NCI-H2081 treated with DMSO at 0.1 percent for 48 hours (cell line): ENCODE measurements at places on chromosomes 16 and 17.

DNA sequence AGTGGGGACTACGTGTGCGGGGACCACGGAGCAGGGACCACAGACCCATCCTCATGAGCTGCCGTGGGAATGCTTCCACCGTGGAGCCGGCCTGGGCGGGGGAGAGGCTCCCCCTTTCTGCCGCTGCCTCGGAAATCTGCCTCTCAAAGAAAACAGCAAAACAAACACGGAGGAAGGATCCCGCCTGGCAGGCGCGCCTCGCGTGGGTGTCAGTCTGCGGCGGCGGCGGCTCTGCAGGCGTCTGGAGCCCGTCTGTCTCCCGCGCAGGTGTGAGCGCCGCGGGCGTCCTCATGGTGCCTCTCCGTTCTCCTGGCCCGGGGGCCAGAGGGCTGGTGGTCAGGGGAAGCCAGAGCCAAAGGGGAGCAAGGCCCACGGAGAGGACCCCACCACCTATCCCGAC lies 27.5 kb downstream of the GSE1 start:
- no peak for DNase-seq

- no peak for DNase-seq
These were observed 3.8 kb upstream of the METRN start for GRCh38 chr16:711084-711483.

DNA sequence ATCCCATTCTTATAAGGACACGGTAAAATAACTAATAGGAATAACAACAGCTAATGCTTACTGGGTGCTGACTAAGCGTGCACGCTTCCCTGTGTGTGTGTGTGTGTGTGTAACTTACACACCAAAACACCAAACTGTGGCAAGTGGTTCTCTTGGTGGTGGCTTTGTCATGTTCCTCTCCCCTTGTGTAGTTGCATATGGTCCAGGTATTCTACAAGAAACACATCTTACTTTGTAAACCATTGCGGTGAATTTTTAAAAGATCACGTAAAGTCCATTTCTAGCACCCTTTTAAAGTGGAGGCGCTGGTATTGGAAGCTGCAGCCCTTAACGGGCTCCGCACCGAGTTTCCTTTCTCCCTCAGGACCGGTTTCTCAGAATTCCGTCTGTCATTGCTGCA lies 221.0 kb upstream of the FOXF1 start:
- no peak for DNase-seq

DNA sequence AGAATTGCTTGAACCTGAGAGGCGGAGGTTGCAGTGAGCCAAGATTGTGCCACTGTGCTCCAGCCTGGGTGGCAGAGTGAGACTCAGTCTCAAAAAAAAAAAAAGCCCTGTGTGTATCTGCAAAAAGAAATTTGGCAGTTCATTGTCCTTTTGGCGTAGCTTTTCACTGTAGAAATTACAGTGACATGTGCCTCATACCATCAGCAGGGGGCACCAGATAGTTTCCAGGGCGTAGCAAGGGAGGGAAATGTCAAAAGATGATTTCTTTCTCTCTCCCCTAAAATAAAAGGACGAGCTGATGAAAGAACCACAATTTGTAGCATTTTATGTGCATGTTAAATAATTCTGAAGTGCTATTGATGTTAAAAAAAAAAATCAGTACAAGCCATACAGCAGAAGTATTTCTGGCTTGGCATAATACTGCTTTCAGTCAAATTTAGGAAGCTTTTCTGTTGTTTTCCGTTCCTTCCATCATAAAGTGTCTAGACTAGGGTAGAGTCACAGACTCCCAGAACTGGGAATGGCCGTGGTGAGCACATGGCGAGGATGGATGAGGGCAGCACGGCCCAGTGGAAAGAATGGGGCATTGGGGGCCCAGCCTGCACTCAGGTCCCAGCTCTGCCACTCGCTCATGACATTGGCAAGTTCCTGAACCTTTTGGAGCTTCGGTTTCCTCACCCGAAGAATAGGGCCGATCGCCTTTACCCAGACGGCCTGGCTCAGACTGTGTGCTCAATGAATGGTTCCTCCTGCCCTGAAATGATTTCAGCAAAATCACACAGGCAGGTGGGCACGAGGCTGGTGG lies 59.8 kb upstream of the RPH3AL start:
- DNase-seq: no peak

GRCh38 chr16:50021544-50021943 lies 3.5 kb upstream of the CNEP1R1 start:
- no peak for DNase-seq

DNA sequence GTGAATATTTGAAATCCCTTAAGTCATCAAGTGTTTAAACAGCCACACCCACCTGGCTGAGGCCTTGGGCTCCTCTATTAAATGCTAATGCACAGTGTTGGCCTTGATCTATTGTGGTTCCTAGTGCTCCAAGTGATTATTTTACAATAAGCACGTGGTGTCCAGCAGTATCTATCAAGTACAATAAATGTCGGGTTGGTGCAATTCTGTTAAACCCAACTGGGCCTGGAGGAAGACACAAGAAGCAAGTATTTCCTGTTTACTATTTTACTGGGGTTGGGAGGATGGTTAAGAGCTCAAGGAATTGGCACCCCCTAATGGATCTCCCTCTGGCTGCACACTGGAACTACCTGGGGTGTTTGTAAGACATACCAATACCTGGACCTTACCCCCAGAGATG lies 72.1 kb upstream of the HNF1B start:
- no peak for DNase-seq

DNA sequence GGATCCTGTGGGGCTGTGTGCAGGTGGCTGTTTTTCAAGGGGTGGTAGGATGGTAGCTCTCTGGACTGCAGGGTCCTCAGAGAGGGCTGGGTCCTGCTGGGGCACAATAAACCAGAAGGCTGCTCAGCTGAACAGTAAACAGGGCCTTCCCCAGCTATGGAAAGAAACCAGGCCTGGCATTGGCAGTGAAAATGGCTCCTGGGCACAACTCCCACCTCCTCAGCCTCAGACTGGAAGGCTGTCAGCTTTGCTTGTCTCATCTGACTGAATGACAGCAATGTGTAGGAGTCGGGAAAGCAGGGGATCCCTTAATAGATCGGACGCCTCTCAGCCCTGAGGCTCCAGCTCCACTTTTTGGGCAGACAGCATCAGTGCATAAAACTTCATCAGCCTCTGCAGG lies 59.8 kb upstream of the NLRP1 start:
- no peak for DNase-seq

DNA sequence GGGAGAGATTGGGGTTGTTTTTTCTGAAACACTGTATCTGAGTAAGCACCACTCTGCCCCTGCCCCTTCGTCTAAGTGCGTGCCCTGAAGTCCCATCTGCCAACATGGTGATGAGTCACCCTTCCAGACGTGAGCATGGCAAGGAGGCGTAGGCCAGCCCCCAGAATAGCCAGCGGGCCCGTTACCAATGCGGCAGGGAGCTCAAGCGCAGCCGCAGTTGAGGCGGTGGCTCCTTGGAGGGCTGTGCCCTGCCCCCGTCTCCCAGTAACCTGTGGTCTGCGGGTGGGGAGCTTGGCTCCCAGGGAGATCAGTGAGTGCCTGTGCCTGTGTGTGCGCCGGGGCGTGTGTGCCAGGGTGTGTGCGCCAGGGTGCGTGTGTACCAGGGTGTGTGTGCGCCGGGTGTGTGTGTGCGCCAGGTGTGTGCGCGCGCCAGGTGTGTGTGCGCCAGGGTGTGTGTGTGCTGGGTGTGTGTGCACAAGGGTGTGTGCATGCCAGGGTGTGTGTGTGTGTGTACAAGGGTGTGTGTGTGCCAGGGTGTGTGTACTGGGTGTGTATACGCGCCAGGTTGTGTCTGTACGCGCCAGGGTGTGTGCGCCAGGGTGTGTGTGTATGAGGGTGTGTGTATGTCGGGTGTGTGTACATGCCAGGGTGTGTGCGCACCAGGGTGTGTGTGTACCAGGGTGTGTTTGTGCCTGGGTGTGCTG lies 98.6 kb upstream of the CHMP6 start:
- DNase-seq: no peak

DNA sequence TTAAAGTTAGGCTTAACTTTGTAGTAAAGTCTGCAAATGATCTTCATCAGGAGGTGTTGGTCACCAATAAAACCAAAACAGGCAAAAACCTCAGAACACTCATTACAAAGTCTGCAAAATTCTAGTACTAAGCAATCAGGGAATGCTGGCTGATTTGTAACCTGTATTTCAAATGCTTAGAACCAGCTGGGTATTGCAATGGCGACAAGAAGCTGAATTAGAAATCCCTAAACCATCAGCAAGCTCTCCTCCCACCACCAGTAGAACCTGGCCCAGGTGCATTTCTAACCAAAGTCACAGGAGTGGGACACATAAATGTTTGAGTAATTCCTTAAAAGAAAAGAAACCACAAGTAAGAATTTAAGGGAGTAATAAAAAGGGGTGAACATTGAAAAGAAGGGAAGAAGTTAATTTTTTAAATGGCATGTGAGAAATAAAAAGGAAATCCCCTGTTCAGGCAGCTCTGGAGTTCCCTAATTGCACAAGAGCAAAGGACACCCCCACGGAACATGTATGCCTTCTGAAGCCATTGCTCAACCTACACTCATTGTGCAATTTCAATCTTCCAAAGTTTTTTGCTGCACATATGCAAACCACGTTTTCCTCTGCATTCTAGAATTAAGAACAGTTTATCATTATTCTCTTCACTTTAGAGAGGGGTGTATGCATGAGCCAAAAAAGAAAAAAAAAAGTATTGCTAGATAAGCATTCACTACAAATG lies 102.9 kb downstream of the HIC1 start:
- DNase-seq: no peak

DNA sequence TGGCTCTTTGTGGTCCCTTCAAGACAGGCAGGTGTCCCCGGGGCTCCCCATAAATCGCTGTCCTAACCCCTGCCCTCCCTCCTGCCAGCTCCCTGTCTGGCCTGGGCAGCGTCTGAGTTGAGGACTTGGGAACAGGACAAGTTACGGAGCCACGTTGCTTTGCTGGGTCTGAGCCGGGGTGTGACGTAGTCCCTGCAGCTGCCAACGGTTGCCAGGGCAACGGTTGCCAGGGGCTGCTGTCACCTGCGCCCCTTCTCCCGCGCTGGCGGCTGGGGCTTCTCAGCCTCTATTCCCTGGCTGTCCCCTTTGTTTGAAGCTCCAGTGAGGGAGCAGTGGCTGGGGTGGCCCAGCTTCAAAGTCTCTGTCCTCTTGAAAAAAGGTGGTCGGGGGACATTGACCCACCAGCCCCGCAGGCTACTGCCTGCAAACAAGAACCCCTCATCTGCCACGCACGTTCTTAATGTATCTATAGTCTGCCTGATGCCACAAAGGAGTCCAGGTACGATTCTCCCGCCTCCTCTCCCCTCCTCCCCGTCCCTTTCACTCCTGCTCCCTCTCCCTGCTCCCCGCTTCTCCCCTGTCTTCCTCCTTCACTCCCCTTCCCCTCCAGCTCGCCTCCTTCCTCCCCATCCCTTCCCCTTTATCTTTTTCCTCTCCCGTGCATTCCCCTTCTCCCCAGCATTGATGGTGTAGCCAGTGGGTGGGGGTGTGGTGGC lies 10.9 kb downstream of the ADGRG1 start:
- no peak for DNase-seq
